ENCODE measurements at places on chromosomes 7 and 10.

- DNase-seq, result no peak
Measured at GRCh38 chr10:52447931-52448353, 133.9 kb downstream of the DKK1 start.

DNA sequence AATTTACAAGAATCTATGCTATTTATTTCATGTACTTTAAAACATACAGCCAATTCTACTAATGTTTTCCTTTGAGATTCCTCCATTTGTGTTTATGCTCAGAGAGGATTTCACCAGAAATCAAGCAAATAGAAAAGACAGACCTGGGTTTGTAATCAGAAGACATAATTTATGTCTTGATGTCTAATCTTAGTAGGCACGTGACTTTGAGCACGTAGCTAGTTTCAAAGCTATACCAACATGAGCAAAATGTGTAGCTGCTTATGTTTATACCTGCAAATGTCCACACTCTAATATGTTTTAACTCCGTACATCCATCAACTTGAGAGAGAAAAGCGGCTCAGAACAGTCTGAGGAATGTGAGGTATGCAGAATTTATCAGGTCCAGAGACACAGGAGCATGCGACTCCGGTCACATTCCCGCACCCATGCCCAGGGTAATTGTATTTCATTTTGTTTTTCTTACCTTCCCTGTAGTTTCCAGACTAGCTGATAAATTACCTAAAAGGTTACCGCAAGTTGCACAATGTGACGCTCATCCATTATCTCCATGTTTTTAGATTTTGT, 40.0 kb downstream of the SVOPL start:
- no peak for DNase-seq

DNA sequence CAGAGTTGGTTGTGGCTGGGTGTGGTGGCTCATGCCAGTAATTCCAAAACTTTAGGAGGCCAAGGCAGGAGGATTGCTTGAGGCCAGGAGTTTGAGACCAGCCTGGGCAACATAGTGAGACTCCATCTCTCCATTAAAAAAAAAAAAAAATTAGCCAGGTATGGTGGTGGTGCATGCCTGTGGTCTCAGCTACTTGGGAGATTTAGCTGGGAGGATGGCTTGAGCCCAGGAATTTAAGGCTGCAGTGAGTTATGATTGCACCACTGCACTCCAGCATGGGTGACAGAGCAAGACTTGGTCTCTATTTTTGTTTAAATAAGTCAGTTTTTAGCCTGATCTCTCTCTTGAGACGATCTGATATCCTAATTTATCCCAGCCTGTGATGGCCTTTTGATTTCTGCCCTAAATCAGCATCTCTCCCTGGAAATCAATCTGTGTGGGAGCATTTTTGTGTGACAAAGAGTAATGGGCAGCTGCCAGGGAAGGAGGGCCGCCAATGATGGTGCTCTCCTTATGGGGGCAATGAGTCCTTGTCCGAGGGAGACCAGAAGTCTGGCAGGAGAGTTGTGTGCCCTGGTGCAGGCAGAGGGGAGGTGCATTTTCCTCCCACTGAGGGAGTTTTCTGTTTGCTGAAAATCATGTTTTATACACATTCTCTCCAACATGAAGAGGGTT, 111.0 kb downstream of the NRP1 start:
- no peak for DNase-seq

- no peak for DNase-seq
Measured at GRCh38 chr10:22343731-22344130, 1.6 kb upstream of the SPAG6 start.

GRCh38 chr10:103640436-103641181, 147.1 kb downstream of the NEURL1 start:
- DNase-seq, result no peak

DNA sequence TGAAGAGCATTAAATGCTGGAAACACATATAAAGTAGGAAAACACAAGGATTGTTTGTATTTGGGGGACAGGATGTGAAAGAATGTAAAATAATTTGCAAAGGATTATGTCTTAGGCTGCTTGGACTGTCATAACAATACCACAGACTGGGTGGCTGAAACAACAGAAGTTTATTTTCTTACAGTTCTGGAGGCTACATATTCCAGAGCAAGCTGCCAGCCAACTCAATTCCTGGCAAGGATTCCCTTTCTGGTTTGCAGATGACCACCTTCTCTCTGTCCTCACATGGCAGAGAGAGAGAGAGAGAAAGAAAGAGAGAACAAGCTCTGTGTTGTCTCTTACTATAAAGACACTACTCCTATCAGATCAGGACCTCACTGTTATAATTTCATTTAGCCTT, 8.8 kb upstream of the LAMB4 start:
- no peak for DNase-seq

- no peak for DNase-seq
Measured at GRCh38 chr7:111364413-111364812, 197.9 kb downstream of the IMMP2L start.
